ENCODE measurements at places on chromosomes 5 and 9.

DNA sequence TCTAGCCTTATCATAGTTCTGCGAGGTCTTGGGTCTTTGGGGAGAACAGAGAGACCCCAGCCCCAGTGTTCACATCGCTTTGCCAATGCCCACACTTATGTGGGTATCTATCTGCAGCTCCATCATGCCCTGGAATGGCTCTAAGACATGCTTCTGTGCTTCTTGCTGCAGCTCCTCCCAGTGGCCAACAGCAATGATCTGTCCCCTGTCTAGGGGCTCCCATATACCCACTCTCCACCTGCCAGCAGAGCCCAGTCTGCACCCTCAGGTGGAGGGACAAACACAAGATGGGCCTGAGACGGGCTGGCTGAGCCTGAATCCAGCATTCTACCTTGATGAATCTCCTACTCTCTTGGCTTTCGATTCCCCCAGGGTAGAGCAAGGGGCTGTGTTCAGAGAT lies 14.6 kb upstream of the DAP start:
- DNase-seq = no peak

DNA sequence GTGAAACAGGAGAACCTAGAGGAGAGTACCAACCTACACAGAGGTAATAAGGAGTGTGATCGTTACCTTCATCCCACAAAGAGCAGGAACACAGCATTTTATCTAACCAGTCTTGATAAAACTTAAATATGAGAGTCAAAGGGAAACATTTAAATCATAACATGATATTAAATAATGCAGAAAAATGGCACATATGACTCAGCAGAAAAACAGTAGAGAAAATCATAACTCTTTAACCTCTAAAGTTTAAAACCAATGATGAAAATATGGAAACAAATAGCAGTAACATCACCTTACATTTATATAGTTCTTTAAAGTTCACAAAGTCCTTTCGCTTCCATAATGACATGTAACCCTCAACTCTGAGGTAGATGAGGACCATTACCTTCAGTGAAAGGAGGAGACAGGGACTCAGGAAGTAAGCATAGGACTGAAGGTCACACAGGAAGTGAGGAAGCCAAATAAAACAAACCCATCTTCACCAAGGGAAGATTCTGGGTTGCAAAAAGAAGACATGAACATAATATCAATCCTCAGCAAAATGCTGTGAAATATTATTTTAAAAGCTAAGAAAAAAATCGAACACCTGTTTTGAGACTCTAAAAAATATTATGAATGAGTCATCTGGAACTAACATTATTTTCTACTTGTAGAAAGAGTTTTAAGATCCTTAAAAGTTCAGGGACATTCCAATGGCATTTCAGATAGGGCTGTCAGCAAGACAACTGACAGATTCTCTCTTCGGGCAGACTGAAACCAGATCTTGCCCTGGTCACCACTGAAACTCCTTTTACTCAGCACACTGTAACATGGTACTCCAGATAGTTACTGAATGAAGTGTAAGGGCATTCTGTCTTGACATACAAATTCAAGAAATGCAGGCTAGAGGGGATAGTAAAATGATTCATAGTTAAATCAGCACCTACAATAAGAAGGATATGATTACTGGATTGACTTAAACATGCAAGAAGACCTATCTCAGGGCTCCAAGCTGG lies 148.5 kb downstream of the EPB41L4A start:
- no peak for DNase-seq

GRCh38 chr5:172506251-172506650 lies 51.9 kb upstream of the SH3PXD2B start:
- no peak for DNase-seq

DNA sequence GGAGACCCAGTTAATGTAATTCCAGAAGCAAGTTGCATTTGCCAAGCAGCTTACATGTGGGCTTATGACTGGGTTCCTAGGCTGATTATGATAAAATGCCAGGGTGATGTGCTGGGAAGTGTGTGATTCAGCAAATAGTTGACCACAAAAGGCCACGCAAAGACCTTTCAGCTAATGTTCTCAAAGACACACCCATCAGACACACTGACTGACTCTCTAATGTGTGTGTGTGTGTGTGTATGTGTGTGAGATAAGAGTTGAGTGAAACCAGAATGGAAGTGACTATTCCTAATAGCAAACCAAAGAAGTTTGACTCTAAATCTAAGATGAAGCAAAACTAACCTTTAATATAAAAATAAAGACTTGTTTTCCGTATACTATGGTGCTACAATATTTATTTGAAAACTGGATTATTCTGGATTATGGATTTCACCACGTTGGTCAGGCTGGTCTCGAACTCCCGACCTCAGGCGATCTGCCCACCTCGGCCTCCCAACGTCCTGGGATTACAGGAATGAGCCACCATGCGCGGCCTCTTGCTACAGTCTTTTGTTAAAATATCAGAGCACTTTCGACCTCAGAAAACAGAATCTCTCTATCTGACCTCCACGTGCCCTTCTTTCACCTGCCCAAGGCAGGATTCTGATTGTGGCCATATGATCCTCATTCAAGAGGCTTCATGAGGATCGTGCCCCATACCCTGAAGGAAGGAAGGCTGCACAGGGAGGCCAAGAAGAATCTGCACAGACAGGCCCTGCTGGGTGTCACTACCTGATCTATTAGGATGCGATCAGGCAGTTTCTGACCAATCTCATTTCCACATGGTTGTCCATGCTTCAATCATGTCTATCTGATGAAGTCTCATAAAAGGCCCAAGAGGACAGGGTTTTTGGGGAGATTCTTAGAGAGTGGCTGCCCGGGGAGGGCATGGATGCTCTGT lies 75.6 kb downstream of the USP20 start:
- DNase-seq = peak; percentile 52

- no peak for DNase-seq
These were observed 68.8 kb downstream of the KCNT1 start for GRCh38 chr9:135770771-135771170.

DNA sequence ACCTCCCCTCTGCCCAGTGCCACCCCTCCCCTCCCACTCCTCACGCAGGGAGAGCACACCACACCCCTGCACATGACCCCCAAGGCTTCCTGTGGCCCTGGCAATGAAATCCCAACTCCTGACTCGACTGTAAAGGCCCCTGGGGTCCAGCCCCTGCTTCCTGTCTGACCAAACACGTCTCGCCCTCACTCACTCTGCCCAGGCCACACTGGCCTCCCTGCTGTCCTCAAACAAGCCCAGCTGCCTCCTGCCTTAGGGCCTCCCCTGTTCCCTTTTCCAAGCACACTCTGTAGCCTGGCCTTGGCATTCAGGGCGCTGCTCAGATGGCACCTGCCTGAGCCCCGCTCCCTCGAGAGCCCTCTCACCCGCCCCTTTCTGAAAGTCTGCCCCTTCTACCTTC lies 42.4 kb downstream of the HK3 start:
- DNase-seq = no peak

- DNase-seq = no peak
These were observed 87.7 kb downstream of the VCAN start for GRCh38 chr5:83559118-83559785.

- no peak for DNase-seq
These were observed 247.3 kb downstream of the MAN2A1 start for GRCh38 chr5:109936996-109937395.

GRCh38 chr5:133842846-133843611 lies 125.4 kb downstream of the C5orf15 start:
- DNase-seq = no peak

GRCh38 chr5:78397831-78398230 lies 37.4 kb downstream of the SCAMP1 start:
- DNase-seq = no peak

DNA sequence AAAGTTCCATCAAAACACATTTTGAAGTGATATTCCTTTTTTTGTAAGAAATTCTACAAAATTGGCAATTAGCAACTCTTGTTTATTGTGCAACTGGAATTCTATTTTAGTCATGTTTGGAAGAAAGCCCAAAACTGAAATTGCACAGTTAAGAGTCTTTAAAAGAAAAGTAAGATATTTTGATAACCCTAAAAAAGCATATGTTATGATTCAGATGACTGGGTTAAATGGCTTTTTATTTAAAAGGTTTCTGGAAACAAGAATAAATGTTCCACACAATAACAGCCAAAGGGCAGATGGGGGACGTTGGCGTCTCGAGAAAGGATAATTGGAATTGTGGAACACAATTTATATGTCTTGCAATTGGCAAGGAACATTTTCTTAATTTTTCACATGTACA lies 275.2 kb downstream of the CDH9 start:
- no peak for DNase-seq

DNA sequence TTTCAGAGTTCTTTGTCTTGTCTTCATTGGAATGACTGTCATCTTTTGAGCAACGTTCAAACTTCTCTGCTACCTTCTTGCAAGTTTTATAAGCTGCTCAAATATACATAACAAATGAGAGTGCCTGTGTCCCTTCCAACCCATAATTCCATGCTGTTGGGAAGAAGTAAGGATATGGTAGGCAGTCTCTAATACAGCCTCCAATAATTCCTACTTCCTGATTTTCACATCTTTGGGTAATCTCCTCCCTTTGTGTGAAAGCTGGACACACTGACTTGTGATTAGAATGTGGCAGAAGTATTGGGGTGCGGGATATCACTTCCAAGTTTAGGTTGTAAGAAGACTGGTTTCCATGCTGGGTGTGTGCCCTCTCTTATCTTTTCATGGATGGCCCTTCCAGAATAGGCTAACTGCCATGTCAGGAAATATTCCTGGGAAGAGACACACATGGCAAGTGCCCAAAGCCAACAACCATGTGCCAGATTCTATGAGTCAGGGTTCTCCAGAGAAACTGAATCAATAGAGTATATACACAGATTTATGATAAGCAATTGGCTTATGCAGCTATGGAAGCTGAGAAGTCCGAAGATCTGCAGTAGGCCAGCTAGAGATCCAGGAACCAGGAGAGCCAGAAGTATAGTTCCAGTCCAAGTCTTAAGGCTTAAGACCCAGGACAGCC lies 531.3 kb downstream of the NTRK2 start:
- DNase-seq = peak; percentile 22

DNA sequence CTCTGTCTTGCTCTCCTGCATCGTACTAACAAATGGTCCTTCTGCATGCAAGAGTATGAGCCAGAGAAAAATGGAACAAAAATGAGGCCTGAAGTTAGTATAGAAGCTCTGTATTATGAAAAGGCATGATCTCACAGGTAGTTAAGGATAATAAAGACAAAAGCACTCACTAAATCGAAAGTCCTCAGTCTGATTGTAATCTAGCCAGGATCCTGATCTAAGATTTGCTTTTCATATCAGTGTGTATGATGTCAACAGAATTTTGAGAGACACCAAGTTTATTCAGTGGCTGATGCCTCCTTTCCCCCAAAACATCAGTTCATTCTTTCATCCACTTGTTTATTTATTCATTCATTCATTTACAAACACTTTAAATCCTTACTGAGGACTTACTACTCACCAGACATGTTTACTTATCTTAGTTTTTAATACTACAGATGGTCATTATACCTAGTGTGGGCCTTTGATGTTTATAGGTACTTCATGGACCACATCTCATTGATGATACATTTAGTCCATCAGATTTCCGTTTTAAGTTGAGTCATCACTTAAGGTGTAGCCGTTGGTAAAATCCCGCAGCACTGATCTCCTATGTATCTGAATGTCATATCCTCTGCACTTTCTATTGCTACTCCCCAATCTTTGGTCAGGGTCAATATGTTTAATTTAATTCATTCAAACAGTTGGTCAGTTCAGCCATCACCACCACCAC lies 105.2 kb upstream of the DHFR start:
- DNase-seq = no peak

DNA sequence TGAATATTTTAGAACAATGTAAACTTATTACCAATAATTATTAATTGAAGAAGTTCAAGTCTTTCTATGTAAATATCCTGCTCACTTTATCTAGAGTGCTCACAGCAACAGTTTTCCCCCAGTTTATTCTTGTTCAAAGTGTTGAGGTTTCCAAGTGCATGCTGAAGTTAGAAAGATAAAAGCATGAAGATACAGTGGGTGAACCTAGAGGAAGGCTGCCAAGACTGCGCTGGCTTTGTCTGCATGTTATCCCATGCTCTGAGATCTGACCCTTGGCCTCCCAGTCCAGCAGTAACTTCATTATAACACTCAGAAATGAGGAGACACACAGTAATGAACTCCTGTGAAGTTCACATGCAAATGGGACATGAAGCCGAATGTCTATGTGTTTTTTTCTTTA lies 76.0 kb upstream of the PIP5K1B start:
- no peak for DNase-seq

DNA sequence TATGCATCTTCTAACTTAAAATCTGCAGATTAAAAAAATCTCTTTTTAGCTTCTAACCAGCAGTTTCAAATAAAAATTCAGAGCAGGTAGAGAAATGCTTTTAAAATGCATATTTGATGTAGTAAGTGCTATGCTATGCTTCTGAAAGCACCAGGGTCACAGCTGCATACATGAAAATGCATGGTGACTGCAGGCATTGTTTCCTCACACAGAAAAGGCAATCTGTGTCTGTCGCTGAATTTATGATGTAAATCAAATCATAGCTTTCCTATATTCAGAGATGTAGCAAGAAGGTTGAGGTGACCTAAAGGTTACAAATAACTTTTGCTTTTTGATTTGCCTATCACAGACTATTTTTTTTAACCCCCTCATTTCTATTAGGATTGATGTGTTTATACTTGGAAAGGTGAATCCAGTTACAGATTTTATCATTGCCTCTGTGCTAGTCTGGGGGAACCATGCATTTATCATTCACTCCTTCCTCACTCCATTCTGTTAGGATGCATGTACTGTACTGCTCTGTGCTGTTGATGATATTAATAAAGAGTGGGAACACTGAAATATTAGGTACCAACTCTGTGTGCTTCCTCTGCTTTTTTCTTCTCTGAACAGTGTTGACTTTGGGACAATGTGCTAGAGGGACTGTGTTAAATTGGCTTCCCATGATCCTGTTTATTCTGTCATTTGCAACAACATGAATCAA lies 65.6 kb downstream of the FOCAD start:
- no peak for DNase-seq

GRCh38 chr9:127248241-127248640 lies 16.3 kb upstream of the GARNL3 start:
- no peak for DNase-seq

DNA sequence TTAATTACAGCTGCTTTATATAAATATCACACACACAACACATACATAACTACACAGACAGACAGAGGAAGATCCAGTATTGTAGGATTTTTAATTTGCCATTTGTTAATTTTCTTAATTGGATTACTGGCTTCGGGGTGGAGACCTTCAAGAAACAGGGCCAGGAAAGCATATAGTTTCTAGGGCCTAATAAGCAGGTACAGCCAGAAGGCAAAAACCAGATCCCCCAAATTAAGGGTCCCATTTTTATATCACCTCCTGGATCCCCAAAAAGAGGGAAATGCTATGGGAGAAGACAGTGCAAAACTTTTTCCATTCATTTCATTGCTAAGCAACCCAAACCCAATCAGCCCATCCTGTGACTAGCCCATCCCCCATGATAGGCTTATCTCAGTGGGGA lies 373.3 kb upstream of the FAM174A start:
- DNase-seq = no peak

GRCh38 chr5:104977529-104977928 lies 1414.9 kb upstream of the NUDT12 start:
- no peak for DNase-seq

DNA sequence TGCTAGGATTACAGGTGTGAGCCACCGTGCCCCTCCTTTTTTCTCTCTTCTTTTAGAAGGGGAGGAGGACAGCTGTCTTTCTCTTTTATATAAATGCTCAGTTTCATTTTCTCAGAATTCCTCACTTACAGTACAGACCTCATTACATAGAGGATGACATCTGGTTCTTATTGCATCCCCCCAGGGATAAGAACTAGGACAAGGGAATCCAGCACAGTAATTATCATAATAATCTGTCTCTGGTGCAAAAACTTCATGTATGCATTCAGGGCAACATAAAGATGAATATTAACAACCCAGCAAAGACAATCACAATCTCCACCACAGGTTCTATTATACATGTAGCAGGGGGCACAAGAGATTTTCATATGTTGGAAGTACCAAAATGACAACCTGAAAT lies 5.1 kb downstream of the SPZ1 start:
- no peak for DNase-seq
